ENCODE measurements at places on chromosomes 4 and X.

- no peak for DNase-seq
These were observed 16.6 kb downstream of the DCUN1D4 start for GRCh38 chr4:51859476-51860031.

- DNase-seq: no peak
These were observed 26.4 kb upstream of the SMIM14 start for GRCh38 chr4:39664828-39665731.

GRCh38 chr4:141580523-141580922, 55.9 kb upstream of the IL15 start:
- no peak for DNase-seq

GRCh38 chr4:101792056-101792590, 1.6 kb downstream of the BANK1 start:
- DNase-seq: no peak

GRCh38 chr4:158998624-158999023, 104.3 kb upstream of the RAPGEF2 start:
- no peak for DNase-seq

GRCh38 chrX:107752043-107752442, 23.5 kb downstream of the TSC22D3 start:
- DNase-seq: no peak

DNA sequence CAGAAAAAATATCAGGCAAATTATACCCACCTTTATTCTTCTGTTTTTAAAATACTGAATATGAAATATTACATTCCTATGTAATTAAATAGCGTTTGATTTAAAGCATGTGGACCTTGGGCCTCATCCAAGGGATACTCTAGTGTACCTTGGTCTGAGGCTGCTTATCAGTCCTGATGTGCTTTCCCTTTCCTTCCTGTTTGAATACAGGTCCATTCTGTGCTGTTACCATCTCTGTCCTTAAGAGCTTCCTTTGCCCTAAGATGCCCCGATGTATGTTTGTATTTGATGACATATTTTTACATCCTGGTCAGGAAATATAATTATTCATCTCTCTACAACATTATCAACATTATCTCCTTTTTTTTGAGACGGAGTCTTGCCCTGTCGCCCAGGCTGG, 24.1 kb downstream of the FAT4 start:
- DNase-seq: no peak

DNA sequence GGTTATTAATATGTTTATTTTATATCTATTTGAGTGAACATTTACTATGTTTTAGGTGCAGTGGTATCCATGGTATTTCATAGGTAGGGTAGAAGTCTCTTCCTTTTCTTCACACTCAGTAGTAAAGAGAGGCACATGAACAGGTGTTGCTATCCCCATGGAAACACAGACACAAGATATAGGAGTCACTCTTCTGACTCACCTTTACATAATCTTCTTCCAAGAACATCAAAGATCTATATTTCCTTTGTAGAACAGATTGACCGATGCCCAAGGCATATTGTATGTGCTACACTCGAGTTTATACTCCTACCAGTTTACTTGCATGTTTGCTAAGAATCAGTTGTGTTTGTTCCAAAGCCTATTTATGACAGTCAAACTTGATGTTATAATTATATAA, 1997.4 kb downstream of the C4orf33 start:
- DNase-seq: no peak

- no peak for DNase-seq
These were observed 49.8 kb downstream of the RAB33B start for GRCh38 chr4:139503622-139504166.

DNA sequence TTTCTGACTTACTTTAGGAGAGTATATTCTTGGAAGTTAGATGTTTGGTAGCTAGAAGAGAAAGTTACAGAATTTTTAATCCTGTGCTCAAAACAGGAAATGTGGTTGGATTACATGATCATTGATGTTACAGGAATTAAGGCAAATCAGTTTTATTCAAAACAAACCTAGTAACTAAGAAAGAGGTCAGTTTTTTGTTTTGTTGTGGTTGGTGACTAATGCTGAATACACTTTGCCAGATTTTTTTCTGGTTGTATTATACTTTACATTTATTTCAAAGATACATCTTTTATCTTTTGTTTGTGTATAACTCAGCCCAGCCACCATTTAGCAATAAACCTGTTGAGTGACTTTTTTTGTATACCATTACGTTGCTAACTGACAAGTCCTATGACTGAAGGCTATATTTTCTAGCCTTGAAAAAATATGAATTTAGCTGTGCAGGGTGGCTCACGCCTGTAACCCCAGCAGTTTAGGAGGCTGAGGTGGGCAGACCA, 116.7 kb downstream of the KLHL8 start:
- no peak for DNase-seq

Measured in activated T-cell treated with anti-CD3 and anti-CD28 coated beads, Interleukin-2, amount 50 U/mL, for 48 hours (primary cell).